ENCODE measurements at places on chromosomes 4 and X.

DNA sequence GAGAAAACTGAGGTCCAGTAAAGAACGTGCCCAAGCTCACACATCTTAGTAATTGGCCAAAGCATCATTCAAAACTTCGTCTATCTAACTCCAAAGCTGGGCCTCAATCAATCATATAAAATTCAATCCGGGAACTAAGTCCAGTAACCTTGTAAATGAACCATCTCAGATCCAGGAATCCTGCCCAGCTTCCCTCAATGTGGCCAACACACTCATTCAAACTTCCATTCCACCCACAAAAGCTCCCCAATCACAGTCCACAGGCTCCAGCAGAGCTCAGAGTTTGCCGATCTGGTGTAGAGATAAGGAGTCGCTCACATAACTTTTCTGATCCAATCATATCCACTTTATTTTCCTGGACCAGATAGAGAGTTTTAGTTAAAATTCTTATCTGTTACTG is 144.8 kb downstream of the SPATA18 start:
- DNase-seq: no peak
- H3K4me1 ChIP-seq: 0 out of 2 replicates have a peak, but pooled peaks cover 1% of the 10 kb centered on the region
- no peak overlapping the region for H3K27ac ChIP-seq
- no peak overlapping the region for H3K4me3 ChIP-seq
- H3K36me3 ChIP-seq: no peaks in the 10 kb centered on the region

DNA sequence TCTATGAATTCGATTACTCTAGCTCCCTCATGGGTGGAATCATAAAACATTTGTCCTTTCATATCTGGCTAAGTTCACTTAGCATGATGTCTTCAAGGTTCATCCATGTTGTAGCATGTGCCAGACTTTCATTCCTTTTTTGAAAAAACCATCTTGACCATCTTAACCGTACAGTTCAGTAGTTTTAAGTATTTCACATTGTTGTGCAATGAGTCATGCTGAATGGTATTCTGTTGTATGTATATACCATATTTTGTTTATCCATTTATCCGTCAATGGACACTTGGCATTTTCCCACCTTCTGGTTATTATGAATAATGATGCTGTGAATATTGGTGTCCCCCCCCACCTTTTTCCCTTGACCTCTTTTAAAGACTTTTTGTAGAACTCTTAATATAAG is 72.4 kb upstream of the TLR2 start:
- no peak for DNase-seq
- H3K4me3 ChIP-seq: no peak overlapping the region
- no peaks in the 10 kb centered on the region for H3K27me3 ChIP-seq
- H3K4me1 ChIP-seq: no peaks in the 10 kb centered on the region

- DNase-seq: no peak
- H3K36me3 ChIP-seq: no peaks in the 10 kb centered on the region
- H3K4me3 ChIP-seq: no peak overlapping the region
- H3K27ac ChIP-seq: no peak overlapping the region
- no peaks in the 10 kb centered on the region for H3K4me1 ChIP-seq
- no peaks in the 10 kb centered on the region for H3K27me3 ChIP-seq
These were observed 163.1 kb downstream of the LARP7 start for GRCh38 chr4:112800001-112800400.

GRCh38 chr4:145003675-145004074 is 94.3 kb downstream of the ANAPC10 start:
- H3K36me3 ChIP-seq: no peaks in the 10 kb centered on the region
- H3K4me3 ChIP-seq: no peak overlapping the region
- H3K27ac ChIP-seq: no peak overlapping the region
- no peak for DNase-seq
- no peaks in the 10 kb centered on the region for H3K27me3 ChIP-seq
- no peaks in the 10 kb centered on the region for H3K4me1 ChIP-seq

- H3K4me3 ChIP-seq: no peak overlapping the region
- H3K27ac ChIP-seq: no peak overlapping the region
- no peaks in the 10 kb centered on the region for H3K36me3 ChIP-seq
These were observed 52.1 kb upstream of the TBC1D9 start for GRCh38 chr4:140808256-140808655.

DNA sequence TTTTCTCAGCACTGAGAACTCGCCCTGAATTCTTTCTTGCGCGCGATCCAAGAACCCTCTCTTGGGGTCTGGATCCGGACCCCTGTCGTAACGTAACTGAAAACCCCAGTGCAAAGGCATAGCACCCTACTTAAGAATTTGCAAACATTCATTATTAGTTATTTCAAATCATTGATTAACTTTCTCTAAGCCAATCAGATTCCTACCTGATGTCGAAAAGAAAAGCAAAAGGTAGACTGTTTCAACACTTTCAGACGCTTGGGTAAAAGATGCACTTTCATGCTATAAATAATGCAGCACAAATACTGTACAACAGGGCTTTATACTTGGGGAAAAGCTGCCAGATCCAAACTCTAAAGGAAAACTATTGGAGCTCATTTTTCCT is 817 bp upstream of the WDR19 start:
- H3K4me1 ChIP-seq: no peaks in the 10 kb centered on the region
- H3K27me3 ChIP-seq: no peaks in the 10 kb centered on the region
- H3K4me3 ChIP-seq: no peak overlapping the region
- no peak overlapping the region for H3K27ac ChIP-seq
- DNase-seq: no peak

DNA sequence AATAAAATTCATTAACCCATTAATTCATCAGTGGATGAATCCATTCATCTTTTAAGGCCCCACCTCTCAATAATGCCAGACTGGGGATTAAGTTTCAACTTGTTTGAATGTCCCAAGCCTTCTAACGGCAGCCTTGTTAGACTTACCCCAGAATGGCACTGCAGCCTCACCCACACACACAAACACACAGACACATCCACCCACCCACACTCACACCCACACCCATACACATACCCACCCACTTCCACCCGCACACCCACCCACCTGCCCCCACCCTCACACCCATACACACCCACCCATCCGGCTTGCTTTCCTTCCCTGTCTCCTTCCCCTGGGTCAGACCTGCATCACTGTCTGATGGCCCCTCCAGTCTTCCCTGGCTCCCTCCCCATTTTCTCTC is 102.6 kb downstream of the ARHGAP10 start:
- H3K27me3 ChIP-seq: no peaks in the 10 kb centered on the region
- DNase-seq: no peak
- no peaks in the 10 kb centered on the region for H3K4me1 ChIP-seq
- no peak overlapping the region for H3K4me3 ChIP-seq
- no peak overlapping the region for H3K27ac ChIP-seq
- H3K36me3 ChIP-seq: no peaks in the 10 kb centered on the region

DNA sequence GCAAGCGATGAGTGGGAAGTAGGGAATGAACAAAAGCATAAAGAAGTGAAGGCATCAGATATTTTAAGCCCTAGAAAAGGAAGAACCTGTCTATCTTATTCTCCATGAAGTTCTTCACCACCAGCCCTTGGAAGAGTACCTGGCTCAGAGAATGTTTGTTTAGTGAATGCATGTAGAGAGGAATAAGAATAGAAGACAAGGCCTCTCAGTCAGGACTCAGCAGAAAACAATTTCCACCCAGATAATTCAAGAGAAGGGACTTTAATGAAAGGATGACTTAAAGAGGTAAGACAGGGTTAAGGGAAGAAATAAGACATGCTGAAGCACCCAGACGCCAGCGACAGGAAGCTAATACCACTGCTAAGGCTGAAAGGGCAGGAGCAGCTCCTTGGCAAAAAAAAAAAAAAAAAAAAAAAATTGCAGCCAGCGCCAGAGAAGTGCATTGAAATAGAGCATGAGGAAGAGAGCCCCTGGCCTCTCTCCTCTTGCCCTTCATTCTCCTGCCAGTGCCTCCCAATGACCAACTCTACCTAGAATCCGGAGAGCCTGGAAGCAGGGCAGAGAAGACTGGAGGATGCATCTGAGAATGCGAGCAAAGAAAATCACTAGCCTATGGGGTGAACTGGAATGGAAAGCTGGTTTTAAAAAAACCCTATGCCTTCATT is 47.2 kb upstream of the RASGEF1B start:
- H3K36me3 ChIP-seq: no peaks in the 10 kb centered on the region
- no peak for DNase-seq
- H3K27ac ChIP-seq: no peak overlapping the region
- H3K4me1 ChIP-seq: peaks cover 4% of the 10 kb centered on the region
- no peak overlapping the region for H3K4me3 ChIP-seq

DNA sequence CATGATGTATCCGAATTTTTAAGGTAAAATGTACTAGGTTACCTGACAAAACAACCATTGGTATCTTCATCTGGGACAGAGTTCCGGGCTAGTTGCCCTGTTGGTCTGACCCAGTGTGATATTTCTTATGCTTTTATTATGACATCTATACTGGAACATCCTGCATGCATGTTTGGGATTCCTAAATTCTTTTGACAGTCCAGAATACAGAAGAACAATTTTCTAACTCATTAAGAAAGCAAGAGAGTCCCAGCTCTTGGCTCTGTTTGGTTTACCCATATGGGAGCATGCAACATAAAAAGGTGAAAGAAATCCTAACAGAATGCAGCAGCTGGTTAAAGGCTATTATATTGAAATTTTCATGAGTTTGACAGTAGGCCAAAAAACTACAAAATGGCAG is 247.7 kb upstream of the FTHL17 start:
- no peaks in the 10 kb centered on the region for H3K36me3 ChIP-seq
- H3K4me3 ChIP-seq: no peak overlapping the region
- no peak for DNase-seq
- H3K27me3 ChIP-seq: no peaks in the 10 kb centered on the region
- H3K27ac ChIP-seq: no peak overlapping the region

GRCh38 chr4:68463796-68464195 is 16.5 kb downstream of the TMPRSS11E start:
- no peaks in the 10 kb centered on the region for H3K27me3 ChIP-seq
- H3K4me1 ChIP-seq: no peaks in the 10 kb centered on the region
- no peak for DNase-seq

GRCh38 chrX:153648358-153649177 is 1.6 kb downstream of the DUSP9 start:
- peaks cover 44% of the 10 kb centered on the region for H3K27me3 ChIP-seq
- H3K27ac ChIP-seq: no peak overlapping the region
- H3K36me3 ChIP-seq: no peaks in the 10 kb centered on the region
- no peak overlapping the region for H3K4me3 ChIP-seq
- H3K4me1 ChIP-seq: peaks cover 5% of the 10 kb centered on the region
